ENCODE measurements at places on chromosomes 5 and 9.

DNA sequence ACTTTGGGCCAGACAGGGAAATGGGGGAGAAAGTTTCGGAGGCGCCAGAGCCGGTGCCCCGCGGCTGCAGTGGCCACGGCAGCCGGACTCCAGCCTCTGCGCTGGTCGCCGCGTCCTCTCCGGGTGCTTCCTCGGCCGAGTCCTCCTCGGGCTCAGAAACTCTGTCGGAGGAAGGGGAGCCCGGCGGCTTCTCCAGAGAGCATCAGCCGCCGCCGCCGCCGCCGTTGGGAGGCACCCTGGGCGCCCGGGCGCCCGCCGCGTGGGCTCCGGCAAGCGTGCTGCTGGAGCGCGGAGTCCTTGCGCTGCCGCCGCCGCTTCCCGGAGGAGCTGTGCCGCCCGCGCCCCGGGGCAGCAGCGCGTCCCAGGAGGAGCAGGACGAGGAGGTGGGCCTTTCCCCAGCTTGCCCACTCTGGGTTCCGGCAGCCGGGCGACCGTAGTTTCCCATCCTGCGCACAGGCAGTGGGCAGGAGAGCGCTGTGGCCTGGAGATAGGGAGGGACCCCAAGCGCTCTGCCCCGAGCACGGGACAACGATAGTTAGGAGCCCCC lies 516 bp downstream of the MAST4 start:
- DNase-seq = no peak

DNA sequence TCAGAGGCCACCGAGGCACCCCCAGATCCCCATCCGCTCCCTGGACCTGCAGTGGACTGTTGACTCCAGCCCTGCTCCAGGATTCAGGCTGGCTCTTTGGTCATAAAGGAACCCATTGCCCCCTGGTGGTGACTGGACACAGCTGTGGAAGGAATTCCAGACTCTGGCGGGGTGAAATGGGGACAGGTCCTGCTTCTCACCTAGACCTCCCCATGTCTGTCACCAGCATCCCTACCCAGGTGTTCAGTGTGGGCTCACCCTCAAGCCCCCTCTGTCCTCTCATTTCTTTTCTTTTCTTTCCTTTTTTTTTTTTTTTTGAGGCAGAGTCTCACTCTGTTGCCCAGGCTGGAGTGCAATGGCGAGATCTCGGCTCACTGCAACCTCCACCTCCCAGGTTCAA lies 25.5 kb upstream of the STXBP1 start:
- peak; percentile 71 for DNase-seq

DNA sequence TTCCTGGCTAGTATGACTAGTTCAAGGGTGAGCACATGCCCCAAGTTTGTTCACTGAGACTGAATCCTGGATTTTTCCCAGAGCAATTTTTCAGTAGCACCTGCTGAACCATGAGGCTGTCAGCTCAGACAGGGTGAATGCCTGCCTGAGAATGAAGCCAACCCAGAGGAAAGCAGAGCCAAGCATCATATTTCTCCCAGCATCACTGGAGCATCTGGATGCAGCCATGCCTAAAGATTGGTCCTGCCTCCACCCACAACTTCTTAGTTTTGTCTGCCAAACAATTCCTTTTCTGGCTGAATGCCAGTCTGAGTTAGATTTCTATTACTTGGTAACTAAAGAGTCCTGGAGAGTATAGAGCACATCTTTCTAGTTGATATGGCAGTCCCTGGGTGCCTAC lies 343.6 kb downstream of the CSNK1G3 start:
- no peak for DNase-seq

DNA sequence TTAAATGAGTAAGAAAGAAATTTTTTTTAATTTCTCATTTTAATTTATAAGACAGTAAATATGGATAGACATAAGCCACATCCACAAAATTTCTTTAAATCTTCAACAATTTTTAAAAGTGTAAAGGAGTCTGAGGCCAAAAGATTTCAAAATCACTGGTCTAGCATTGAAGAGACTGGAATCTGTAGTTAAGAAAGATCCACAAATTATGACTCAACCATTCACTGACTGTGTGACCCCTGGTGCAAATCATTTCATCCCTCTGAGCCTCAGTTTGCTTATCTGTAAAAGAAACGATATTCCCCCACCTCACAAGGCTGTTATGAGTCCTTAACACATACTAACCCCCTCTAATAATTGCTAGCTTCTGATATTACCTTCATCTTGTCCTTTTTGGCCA lies 98.5 kb downstream of the EBF1 start:
- DNase-seq = no peak

DNA sequence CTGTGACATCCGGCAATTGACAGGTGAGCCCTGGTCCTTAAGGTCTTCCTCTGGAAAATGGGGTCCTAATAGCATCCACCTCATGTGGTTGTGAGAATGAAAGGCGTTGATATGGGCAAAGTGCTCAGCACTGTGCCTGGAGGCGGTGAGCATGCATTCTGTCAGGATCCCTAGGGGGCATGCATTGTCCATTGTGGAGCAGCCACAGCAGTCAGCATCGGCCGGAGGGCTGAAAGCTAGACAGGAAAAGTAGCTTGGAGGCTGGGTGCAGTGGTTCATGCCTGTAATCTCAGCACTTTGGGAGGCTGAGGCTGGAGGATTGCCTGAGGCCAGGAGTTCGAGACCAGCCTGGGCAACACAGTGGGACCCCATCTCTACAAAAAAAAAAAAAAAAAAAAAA lies 122.2 kb downstream of the LHX2 start:
- peak; percentile 27 for DNase-seq

Measured in CD4-positive, alpha-beta T cell treated with Interleukin-2 at 100 ng/mL for 4 hours (primary cell).